ENCODE measurements at places on chromosomes 7 and 10. TPM values are rescaled to one million over a fixed set of nuclear protein-coding genes. Genes with fewer than 3 reads are reported as not detected.

DNA sequence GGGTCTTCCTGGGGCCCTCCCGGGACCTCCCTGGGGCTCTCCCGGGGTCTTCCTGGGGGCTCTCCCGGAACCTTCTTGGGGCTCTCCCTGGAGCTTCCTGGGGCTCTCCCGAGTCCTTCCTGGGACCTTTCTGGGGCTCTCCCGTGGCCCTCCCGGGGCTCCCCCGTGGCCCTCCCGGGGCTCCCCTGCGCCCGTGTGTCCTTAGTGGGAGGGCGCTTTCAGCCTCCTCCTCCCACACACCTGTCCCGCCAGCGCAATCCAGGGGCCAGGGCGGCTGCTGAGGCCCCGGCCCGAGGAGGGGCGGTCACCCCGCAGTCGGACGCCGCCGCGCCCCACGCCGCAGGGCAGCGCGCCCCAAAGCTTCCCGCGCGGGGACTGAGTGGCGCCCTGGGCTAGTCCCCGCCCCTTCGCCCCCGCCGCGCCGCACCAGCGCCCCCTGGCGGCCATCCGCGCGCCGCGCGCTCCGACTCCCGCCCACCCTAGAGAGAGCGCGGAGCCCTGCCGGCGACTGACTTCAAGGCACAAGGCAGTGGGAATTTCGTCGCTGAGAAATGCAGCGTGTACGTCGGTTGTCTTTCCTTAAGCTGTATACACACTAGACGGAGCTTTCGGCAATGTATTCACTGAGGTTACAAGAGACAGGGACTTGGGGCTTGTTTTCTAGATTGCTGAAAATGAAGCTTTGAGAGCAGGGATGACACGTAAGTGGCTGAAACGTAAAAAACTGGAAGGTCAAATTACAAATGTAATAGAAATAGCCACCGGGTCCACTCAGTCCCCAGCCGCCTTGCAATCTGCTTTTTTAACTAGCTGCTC, 47.1 kb downstream of the INSIG1 start:
- no peaks in the 10 kb centered on the region for H3K27me3 ChIP-seq
- H3K27ac ChIP-seq, result no peak overlapping the region
- H3K4me3 ChIP-seq, result peak overlapping the region; percentile 49

GRCh38 chr7:112138325-112138852, 67.8 kb downstream of the DOCK4 start:
- no peaks in the 10 kb centered on the region for H3K36me3 ChIP-seq
- H3K27me3 ChIP-seq, result no peaks in the 10 kb centered on the region
- H3K27ac ChIP-seq, result no peak overlapping the region
- DNase-seq, result no peak
- no peak overlapping the region for H3K4me3 ChIP-seq
- no peaks in the 10 kb centered on the region for H3K4me1 ChIP-seq

DNA sequence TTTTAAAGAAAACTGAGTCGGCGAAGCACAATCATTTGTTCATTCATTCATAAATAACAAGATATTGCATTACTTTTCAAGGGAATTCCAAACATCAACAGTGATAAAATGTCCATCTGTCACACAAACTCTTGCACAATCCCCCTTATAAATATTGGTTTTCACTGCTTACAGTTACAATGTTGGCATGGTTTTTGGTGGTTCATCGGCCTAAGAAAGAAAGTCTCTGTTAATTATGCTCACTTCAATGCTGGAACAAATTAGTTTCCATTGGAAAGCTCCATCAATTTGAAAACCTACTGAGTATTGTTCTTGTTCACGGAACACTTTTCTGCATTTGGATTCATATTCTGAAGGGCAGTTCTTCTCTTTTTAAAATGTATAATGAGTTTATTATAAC, 188.5 kb downstream of the JAZF1 start:
- no peaks in the 10 kb centered on the region for H3K4me1 ChIP-seq
- H3K36me3 ChIP-seq, result no peaks in the 10 kb centered on the region
- no peaks in the 10 kb centered on the region for H3K27me3 ChIP-seq
- no peak for DNase-seq
- H3K4me3 ChIP-seq, result no peak overlapping the region
- no peak overlapping the region for H3K27ac ChIP-seq

DNA sequence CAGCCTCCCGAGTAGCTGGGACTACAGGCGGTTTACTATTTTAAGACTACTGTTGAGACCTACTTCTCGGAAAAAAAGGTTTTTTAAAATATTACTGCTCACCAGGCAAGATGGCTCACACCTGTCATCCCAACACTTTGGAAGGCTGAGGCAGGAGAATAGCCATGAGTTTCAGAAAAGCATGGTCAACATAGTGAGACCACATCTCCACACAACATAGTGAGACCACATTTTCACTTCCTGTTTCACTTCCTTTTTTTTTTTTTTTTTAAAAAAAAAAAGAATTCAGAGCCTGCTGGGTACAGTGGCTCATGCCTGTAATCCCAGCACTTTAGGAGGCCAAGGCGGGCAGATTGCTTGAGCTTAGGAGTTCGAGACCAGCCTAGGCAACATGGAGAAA, 46.5 kb downstream of the SVOPL start:
- no peak overlapping the region for H3K27ac ChIP-seq
- no peak overlapping the region for H3K4me3 ChIP-seq
- H3K36me3 ChIP-seq, result no peaks in the 10 kb centered on the region
- H3K27me3 ChIP-seq, result no peaks in the 10 kb centered on the region
- H3K4me1 ChIP-seq, result no peaks in the 10 kb centered on the region

- DNase-seq, result no peak
- no peak overlapping the region for H3K4me3 ChIP-seq
- H3K36me3 ChIP-seq, result peaks cover 25% of the 10 kb centered on the region
Observed at GRCh38 chr10:99740933-99741559, 9.0 kb downstream of the CUTC start.

DNA sequence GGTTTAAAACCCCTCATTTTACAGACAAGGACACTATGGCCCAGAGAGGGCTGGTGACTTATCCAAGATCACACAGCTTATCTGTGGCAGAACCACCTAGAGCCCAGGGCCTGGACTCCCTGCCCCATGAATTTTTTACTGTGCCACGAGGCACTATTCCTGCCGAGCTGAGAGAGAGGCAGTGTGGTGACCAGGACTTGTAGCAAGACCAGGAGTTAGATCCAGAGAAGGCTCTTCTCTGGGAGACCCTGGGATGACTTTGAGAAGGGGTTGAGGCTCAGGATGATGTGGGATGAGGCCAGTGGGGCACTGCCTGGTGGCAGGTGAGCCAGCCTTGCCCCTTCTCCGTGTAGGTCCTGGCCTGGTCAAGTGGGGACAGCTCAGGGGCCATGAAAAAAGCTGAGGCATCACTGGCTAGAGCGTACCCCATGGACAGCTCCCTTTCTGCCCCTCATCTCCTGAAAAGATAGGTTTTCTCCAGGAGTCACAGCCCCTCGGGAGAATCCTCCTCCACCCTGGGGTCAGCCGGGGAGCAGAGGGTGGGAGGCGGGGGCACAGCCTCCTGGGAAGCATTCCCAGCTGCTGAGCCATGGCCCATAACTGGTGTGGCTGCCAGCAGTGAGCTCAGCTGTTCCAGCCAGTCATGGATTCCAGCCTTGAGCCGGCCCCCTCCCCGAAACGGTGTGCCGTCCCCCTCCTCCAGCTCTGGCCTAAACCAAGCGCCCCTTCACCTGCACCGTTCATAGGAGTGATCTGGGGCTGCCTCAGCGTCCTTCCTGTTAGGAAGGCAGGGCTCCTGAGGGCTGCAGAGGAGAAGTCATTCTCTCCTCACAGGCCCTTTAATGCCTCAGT, 5.8 kb downstream of the FLNC start:
- no peak overlapping the region for H3K4me3 ChIP-seq
- no peak for DNase-seq
- no peaks in the 10 kb centered on the region for H3K27me3 ChIP-seq
- H3K27ac ChIP-seq, result no peak overlapping the region

DNA sequence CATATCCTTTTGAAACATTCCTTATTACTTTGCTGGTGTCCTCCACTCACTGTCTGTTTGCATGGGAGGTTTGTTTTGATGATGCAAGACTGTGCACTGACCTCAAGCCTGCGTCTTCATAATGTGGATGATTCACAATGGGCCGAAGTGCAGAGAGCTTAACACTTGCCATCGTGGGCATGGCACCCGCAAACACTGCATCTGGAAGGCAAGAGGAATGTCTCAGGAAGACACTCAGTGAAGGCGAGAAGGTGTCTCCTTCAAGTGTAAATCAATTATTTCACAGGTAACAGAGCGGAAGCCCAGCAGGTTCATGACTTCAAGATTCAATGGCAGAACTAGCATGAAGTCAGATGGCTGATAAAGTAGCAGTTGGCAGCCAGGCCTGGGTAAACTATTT, 98.1 kb downstream of the DPY19L1 start:
- no peaks in the 10 kb centered on the region for H3K4me1 ChIP-seq
- H3K36me3 ChIP-seq, result no peaks in the 10 kb centered on the region
- H3K27ac ChIP-seq, result no peak overlapping the region
- H3K27me3 ChIP-seq, result no peaks in the 10 kb centered on the region

- no peaks in the 10 kb centered on the region for H3K36me3 ChIP-seq
- no peaks in the 10 kb centered on the region for H3K4me1 ChIP-seq
- no peak overlapping the region for H3K4me3 ChIP-seq
- H3K27ac ChIP-seq, result no peak overlapping the region
- no peak for DNase-seq
- no peaks in the 10 kb centered on the region for H3K27me3 ChIP-seq
Observed at GRCh38 chr10:48231699-48232315, 42.7 kb downstream of the FRMPD2 start.

DNA sequence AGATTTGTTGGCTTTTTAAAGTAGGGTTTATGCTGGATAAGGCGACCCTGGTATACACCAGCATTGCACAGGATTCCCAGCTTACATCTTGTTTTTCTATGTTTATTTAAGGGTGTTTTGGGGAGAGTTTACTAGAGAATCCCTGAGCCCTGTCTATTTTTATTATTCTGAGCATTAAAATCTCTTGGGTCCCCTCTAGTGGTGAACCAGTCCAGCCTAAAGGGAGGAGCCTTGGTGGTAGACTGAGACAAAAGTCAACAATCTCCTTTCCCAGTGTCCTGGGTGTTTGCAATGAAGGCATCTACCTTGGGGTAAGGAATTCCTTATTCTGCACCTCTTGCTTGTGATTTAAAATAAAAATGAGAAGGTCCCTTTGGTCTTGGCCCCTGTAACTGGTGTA, 38.2 kb downstream of the ANTXRL start:
- no peak overlapping the region for H3K4me3 ChIP-seq
- H3K27me3 ChIP-seq, result no peaks in the 10 kb centered on the region
- no peak for DNase-seq
- no peak overlapping the region for H3K27ac ChIP-seq

- no peaks in the 10 kb centered on the region for H3K4me1 ChIP-seq
- no peaks in the 10 kb centered on the region for H3K36me3 ChIP-seq
- no peak overlapping the region for H3K4me3 ChIP-seq
- DNase-seq, result no peak
Observed at GRCh38 chr10:5079836-5080235, 14.4 kb upstream of the AKR1C3 start.

GRCh38 chr10:78361031-78361430, 327.4 kb downstream of the RPS24 start:
- no peak overlapping the region for H3K4me3 ChIP-seq
- DNase-seq, result no peak
- no peaks in the 10 kb centered on the region for H3K4me1 ChIP-seq
- H3K36me3 ChIP-seq, result no peaks in the 10 kb centered on the region
- no peak overlapping the region for H3K27ac ChIP-seq
- no peaks in the 10 kb centered on the region for H3K27me3 ChIP-seq

Gene MYH16
- total RNA-seq, result not detected

Gene AKR1C4
- 172 TPM for total RNA-seq

Gene ADGRA1
- total RNA-seq, result 0.10 TPM

Gene ST8SIA6
- 0.99 TPM for total RNA-seq

Gene ZNF804B
- not detected for total RNA-seq

Gene JAZF1
- total RNA-seq, result 4.8 TPM

Gene SFTPA1
- total RNA-seq, result not detected

Gene GPAM
- 85.1 TPM for total RNA-seq

Measured in right lobe of liver (tissue), 6 donors.